Activated CD8-positive, alpha-beta memory T cell treated with anti-CD3 and anti-CD28 coated beads, Interleukin-2, amount 50 U/mL, for 4 hours (primary cell): ENCODE measurements at places on chromosomes 5 and 9.

DNA sequence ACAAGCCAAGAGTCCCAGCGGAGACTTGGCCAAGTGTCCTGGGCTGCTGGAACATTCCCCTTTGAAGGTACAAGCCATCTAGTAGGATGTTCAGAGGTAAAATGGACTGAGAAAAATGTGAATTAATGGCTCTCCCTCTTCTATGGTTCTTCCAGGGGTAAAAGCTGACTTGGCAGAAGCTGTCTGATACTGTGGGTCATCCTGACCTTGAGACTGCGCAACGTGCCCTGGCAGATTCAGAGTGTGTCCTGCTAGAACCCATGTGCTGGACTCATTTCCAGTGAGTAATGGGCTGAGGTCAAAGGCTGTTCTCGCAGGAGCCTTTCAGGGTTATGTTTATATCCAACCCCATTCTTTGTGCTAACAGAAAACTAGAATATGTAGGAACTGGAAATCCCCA, 423.0 kb upstream of the CD180 start:
- DNase-seq, result no peak

- no peak for DNase-seq
Measured at GRCh38 chr5:175288048-175288621, 155.8 kb downstream of the DRD1 start.

DNA sequence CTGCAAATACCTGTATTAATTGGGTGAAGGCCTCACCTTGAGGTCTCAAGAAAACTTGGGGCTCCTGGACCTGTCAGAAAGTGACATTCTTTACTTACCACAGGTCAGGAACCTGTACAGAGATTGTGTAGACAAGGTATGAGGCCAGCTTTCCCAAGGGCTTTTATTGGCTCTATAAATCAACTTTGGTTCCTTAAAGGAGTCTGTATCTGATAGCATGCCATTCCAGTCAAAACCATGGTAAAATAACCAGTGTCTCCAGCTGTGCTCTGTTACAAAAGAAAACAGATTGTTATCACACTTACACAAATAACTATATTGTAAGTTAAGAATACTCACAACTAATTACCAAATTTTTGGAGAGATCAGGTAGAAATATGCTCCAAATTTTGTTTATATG, 64.5 kb downstream of the COL15A1 start:
- DNase-seq, result no peak

DNA sequence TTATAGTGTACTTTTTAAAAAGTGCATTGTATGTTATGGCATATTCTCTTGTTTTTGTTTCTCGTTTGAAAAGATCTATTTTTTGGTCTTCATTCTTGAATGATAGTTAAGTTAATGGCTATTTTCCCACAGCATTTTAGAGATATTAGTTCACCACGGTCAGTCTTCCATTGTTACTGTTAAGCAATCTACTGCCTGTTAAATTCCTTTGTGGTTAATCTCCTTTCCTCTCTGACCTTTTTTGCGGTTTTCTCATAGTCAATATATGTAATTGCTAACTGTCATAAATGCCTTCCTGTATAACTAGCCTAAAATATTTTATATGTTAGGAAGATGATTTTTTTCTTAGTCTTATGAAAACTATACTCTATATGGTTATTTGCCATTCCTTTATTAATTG, 250.8 kb upstream of the FBXL7 start:
- no peak for DNase-seq

DNA sequence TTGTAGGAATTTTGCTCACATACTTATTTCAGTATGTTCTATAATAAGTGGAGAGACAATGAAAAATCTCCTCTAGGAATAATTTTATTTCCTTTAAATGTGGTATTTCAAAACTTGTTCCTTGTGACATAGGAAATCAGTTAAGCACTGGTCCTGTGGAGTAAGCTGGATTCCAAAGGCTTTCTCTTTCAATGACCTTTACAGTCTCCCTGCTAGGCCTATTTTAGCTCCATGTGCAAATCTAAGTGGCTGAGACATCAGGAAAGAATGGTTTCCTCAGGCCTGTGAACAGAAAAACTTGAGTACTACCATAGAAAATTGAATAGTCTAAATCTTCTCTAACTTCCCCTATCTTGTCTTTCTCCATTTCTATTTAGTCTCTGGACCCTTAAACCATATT, 514.2 kb upstream of the TLE4 start:
- no peak for DNase-seq

GRCh38 chr5:130773813-130774212, 391.2 kb downstream of the HINT1 start:
- DNase-seq, result no peak

GRCh38 chr5:31161781-31162181, 31.7 kb upstream of the CDH6 start:
- no peak for DNase-seq

DNA sequence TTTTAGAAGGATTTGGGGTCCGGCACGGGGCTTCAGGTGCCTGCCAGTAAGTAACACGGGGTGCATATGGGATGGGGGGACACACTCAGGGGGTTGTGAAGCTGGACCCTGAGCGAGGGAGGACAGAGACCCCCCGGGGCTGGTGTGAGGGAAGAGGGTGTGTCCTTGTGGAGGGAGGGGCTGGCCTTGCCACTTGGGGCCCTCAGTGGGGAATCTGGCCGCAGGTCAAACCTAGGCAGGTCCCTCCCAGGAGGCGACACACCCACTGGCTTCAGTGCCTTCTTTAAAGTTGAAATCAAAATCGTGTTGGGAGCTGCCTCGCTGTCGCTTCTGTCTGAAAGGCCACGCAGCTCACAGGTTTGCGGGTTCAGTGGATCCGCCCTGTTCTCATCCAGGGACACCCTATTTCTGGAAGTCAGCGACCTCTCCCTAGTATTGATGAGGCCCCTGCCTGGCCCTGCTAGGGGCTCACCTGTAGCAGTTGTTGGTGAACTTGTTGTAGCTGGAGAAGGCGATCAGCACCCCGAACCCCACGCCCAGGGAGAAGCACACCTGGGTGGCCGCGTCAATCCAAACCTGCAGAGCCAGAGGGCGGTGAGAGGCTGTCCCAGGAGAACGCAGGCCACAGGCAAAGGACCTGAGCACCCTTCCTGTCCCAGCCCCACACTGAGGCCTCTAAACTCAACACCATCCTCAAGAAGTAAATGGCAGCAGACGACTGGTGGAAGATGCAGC, 29.4 kb downstream of the SLC6A3 start:
- no peak for DNase-seq

GRCh38 chr9:78188594-78188993, 47.3 kb upstream of the CEP78 start:
- no peak for DNase-seq

GRCh38 chr9:88399966-88400365, 11.7 kb downstream of the SPIN1 start:
- no peak for DNase-seq

GRCh38 chr5:956941-957747, 51.5 kb upstream of the NKD2 start:
- no peak for DNase-seq

- DNase-seq, result no peak
Measured at GRCh38 chr9:77764894-77765780, 117.0 kb upstream of the GNA14 start.

DNA sequence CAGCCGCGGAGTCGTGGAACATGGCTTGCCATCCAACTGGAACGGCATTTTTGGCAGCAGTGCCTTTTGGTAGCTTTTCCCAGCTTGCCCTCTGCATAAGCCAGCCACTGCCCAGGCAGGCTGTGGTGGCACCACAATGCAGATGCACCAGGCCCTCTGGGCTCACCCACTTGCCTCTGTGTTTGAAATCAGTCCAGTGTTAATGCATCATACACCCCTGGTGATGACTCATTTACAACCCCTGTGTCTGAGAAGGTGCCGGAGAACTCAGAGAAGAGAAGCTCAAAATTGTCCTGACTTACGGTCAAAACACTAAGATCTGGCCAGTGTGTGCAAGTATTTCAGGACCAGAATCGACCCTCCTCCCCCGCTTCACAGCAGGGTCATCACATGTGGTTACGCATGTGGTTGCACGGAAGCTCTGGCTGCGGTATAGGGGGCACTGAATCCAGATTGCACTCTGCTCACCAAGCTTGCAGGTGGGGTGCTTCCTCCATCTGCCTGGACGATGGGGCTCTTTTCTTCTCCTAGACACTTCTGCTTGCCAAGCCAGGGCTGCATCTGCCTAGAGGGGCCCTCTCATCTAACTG, 66.5 kb upstream of the SMIM15 start:
- DNase-seq, result no peak

- DNase-seq, result no peak
Measured at GRCh38 chr9:131235480-131235851, 40.8 kb downstream of the FAM78A start.

- no peak for DNase-seq
Measured at GRCh38 chr9:87786423-87786822, 60.5 kb downstream of the CTSL start.

DNA sequence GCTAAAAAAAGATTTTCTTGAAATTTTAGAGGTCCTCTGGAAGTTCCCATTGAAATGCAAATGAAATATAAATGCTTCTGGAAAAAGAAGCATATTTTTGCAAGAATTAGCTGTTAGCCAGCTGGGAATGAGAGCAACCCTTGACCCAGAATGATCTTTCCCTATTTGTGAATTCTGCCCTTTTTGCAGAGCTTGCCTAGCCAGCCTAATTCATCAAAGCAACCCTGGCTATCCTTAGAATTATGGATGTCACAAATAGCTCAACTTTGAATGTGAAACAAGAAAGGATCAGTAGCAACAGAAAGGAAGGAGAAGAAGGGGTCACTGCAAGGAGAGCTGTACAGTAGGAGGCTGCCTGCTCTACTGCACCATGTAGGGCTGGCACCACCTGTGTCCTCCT, 345.9 kb downstream of the EFNA5 start:
- no peak for DNase-seq

DNA sequence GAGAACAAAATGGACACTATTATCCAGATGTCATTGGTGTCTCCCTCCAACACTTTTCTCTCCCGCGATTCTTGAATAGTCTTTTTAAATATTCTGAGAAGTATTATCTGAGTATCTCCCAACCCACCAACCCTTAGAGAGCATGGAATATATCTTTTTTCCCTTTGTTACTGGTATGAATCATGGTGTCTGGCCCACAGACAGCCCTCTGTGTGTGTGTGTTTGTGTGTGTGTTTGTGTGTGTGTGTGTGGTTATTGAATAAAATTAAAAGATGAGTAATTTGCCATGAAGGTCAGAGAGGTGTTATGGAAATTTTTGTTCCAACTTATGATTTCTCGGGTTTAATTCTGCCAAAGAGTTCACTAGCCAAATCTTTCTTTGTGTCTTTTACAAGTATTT, 47.7 kb downstream of the CAMK4 start:
- peak; percentile 26 for DNase-seq

- no peak for DNase-seq
Measured at GRCh38 chr5:94461131-94461530, 157.3 kb downstream of the KIAA0825 start.

GRCh38 chr9:97803167-97804058, 49.6 kb upstream of the FOXE1 start:
- peak; percentile 71 for DNase-seq

- DNase-seq, result no peak
Measured at GRCh38 chr9:129484352-129485000, 136.4 kb downstream of the C9orf50 start.

- no peak for DNase-seq
Measured at GRCh38 chr5:81835814-81836367, 85.0 kb upstream of the SSBP2 start.

GRCh38 chr5:77850536-77851175, 74.5 kb upstream of the TBCA start:
- DNase-seq, result no peak

- DNase-seq, result no peak
Measured at GRCh38 chr9:16664211-16664610, 206.3 kb downstream of the BNC2 start.

DNA sequence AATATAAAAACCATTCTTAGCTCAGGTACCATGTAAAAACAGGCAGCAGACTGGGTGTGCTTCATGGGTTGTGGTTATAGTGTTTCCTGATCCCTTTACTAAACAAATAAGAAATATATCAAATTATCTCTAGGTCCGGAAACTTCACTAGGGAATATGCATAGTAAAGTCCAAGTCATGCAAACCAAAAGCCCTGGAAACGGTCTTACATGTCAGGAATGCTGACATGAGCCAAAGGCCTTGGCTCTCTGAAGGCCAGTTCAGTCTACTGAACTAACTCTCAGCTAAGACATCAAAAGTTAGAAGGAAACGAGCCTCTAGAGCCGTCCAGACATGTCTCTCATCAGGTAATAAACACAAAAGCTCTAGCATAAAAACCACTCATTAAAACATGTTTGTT, 778.9 kb upstream of the ZNF608 start:
- DNase-seq, result no peak

DNA sequence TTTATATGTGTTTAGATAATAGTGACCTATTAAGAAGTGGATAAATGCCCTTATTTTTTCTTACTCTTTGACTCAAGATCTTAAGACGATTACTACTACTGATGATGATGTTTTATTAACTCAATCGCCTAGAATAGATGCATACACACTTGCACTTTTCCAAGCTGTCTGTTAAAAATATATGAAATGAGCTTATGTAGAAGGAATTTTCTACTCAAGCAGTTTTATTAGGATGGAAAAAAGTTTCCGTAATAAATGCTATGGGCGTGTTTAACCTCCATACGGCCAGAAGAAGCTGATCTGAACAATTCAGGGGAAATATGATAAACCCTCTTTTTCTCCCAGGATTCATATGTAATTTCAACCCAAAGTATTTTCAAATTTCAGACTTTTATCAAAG, 455.7 kb upstream of the MPDZ start:
- no peak for DNase-seq

- DNase-seq, result no peak
Measured at GRCh38 chr5:54544044-54544443, 26.5 kb downstream of the SNX18 start.

DNA sequence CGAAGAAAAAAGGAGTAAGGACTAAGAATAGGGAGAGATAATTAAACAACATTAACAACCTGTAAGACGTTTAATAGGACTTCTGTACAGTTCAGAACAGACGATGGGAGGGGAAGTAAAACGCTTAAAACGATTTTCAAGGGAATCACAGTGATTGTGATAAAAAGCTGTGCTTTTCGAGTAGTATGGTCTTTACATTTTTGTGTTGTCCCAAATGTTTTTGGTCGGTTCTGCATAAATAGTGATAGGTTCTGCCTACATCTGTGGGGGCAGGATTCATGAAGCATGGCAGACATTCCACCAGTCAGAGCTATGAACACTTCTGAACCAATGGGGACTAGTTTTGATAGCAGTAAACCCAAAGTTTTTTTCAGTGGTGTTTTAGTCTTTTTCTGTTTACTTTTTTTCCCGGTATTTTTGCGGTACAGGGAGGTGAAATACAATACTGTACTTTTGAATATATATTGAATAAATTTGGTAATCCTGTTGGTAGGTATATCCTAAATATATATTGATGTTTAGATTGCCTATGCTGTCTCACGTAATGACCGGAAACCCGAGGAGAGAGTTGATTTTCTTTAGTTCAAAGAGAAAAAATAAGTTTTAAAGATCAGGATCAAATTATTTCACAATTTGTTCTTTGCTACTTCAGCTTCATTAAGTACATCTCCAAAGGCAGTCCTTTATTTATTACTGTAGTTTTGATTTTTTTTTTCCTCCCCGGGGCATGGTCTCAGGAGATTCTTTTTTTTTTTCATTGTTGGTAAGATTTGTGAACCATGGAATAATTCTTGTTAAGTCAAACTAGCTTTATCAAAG, 1.3 kb downstream of the ERBIN start:
- peak; percentile 18 for DNase-seq

- no peak for DNase-seq
Measured at GRCh38 chr9:109328978-109329637, 8.2 kb upstream of the EPB41L4B start.
